ENCODE measurements at places on chromosomes 4 and X. TPM values are rescaled to one million over a fixed set of nuclear protein-coding genes. Genes with fewer than 3 reads are reported as not detected.

DNA sequence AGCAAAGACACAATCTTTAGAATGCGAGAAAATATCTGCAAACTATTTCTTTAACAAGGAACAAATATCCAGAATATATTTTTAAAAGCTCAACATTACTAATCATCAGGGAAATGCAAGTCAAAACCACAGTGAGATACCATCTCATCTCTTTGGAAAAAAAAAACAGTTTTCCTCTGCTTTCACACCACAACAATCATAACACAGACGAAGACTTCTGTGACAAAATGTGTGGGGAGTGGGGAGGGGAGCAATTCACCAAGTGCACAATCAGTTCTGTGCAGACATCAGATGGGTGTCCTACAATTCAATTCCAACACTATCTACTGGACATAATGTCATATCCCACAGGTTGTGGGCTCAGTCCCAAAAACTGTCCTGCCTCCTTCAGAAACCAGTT, 293.2 kb upstream of the SLC7A11 start:
- no peak for DNase-seq

DNA sequence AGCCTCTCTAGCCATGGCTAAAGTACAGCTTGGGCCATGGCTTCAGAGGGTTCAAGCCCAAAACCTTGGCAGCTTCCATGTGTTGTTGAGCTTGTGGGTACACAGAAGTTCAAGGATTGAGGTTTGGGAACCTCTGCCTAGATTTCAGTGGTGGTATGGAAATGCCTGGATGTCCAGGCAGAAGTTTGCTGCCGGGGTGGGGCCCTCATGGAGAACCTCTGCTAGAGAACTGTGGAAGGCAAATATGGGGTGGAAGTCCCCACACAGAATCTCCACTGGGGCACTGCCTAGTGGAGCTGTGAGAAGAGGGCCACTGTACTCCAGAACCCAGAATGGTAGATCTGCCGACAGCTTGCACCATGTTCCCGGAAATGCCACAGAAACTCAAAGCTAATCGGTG, 59.5 kb downstream of the NEXMIF start:
- DNase-seq, result no peak

DNA sequence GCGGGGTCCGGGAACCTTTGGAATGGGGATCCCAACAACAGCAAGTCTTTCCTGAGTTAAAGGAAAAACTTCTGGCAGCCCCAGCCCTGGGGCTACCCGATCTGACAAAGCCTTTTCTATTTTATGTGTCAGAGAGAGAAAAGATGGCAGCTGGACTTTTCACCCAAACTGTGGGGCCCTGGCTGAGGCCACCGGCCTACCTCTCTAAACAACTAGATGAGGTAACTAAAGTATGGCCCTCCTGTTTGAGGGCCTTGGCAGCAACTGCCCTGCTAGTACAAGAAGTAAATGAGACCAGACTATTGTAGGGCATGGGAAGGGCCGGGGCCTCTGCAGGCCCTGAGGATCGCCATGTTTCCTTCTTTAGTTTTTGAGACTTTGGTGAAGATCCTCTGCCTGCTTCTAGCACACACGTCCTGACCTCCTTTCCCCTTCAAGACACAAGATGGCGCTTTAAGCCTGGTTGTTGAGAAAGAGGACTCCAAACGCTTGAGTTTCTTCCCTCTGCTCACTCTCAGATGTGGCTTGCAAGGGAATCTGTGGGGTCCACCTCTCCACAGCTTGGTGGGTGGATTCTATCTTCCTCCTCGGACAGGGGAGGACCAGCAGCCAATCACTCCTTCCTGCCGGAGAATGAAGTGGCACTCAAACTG, 18.5 kb upstream of the DRD5 start:
- DNase-seq, result no peak

DNA sequence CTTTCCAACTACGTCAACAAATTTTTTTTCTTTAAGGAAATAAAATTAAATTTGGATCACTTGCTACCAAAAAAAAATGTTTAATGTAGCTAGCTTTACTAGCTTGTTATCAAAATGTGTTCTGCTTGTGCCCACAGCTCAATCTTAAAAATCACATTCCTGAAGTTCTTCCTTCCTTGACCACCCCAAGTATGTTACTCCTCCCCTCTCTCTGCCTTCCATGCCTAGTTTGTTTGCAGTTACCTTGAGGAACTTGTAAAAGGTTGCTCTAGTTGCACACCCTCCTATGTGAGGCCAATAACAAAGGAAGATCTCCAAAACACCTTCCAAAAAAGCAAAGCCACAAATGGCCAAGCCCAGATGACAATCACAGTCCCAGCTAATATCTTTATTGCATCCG, 19.6 kb upstream of the TMEM184C start:
- DNase-seq, result no peak

GRCh38 chrX:69289793-69290123, 124.5 kb upstream of the PJA1 start:
- DNase-seq, result no peak

DNA sequence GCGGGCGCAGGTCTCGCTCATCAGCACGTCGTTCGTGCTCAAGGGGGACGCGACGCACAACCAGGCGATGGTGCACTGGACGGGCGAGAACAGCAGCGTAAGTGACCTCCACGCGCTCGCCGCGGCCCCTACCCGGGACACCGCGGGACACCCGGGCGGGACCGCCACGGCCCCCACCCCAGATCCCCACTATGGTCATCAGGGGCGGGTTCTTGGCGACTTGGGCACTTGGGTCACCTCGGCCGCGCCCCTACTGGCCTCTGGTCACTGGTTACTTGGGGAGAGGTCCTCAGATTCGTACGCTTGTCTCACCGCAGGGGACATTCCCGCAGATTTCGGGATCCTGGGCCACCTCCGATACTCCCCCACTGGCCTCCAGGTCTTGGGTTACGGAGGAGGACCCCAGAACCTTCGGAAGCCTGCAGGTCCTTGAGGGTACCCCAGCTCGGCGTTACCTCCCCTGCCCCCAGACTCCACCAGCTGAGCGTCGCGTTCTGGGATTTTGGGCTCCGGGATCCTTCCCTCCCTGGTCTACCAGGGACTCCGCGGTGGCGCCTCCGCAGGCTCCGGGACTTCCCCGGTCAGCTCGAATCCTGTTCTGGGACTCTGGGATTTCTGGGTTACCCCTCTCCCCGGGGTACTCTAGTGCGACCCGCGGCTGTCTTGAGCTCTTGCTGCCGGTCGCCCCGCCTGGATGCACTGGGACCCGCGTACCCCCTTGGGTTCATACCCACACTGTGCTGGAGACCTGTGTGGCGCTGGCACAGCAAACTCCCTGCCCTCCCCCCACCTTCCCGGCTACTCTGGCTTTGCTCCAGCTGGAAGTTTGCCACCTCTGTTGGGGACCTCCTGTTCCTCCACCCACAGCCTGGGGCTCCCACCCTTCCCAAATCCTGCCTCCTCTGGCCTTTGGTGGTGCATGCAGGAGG, 956 bp downstream of the SORCS2 start:
- DNase-seq, result peak; percentile 81

- no peak for DNase-seq
Measured at GRCh38 chr4:140829825-140830224, 73.6 kb upstream of the TBC1D9 start.

DNA sequence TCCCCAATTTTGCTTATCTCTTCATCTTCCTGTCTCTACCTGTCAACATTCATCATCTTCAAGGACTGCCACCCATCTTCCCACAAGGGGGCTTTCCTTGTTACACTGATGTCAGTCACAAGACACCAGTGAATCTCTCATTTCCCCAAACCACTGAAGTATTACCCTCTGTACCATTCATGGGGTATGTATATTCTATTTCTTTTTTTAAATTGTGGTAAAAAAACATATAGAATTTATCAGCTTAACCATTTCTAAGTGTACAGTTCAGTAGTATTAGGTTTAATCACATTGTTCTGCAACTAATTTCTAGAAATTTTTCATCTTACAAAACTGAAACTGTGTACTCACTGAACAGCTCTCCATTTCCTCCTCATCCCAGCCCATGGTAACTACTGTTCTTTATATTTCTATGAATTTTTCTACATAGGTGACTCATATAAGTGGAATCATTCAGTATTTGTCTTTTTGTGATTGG, 98.6 kb downstream of the LARP7 start:
- DNase-seq, result no peak

- DNase-seq, result no peak
Measured at GRCh38 chrX:115192244-115192700, 3.1 kb downstream of the RBMXL3 start.

DNA sequence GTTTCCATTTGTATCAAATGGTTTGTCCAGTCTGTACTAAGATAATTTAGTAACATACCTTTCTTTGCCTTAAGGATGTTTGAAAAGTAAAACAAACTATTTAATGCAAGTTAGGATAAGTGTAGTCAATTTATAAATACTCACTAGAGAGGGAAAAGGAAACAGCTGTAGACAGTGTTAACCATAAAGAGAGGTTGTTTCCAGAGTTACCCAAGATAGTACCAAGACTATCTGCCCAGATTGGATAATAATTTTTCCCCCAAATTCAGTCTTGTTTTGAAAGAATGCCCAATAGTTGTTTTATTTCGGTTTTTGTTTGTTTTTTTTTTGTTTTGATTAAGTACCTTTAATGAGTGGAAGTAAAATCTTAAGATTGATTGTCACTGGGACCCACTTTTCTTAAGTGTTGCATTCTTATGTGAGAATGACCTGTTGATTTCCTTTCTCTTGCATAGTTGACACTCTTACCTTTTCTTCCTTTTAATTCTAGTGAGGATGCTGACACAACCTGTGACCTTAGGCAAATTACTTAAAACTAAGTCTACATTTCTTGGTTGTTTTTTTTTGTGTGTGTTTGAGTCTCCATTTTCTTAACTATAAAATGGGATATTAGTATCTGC, 12.8 kb downstream of the AFF1 start:
- DNase-seq, result no peak

GRCh38 chr4:15901007-15901406, 37.5 kb downstream of the FGFBP1 start:
- DNase-seq, result no peak

- DNase-seq, result no peak
Measured at GRCh38 chrX:134688839-134689238, 30.6 kb upstream of the PLAC1 start.

GRCh38 chr4:98314791-98315565, 53.8 kb downstream of the RAP1GDS1 start:
- no peak for DNase-seq

DNA sequence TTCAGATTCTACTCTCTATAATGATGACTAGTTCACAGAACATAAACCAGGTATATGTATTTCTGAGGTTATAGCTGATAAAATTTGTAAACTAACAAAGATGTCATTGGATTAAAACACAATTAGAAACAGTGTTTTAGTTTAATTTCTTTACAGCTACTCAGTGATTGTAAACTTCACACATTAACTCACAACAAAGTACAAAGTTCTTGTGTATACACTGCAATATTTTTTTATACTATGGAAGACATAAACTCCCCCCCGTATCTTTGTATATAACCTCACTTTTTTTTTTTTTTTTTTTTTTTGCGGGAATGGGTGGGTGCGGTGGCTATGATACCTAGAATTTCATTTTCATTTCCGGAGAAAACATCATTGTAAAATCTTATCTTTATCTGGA, 1043.2 kb downstream of the PCDH18 start:
- DNase-seq, result no peak

- no peak for DNase-seq
Measured at GRCh38 chrX:136211766-136212556, 39.2 kb downstream of the MAP7D3 start.

GRCh38 chr4:152572417-152573086, 36.7 kb upstream of the FBXW7 start:
- no peak for DNase-seq

DNA sequence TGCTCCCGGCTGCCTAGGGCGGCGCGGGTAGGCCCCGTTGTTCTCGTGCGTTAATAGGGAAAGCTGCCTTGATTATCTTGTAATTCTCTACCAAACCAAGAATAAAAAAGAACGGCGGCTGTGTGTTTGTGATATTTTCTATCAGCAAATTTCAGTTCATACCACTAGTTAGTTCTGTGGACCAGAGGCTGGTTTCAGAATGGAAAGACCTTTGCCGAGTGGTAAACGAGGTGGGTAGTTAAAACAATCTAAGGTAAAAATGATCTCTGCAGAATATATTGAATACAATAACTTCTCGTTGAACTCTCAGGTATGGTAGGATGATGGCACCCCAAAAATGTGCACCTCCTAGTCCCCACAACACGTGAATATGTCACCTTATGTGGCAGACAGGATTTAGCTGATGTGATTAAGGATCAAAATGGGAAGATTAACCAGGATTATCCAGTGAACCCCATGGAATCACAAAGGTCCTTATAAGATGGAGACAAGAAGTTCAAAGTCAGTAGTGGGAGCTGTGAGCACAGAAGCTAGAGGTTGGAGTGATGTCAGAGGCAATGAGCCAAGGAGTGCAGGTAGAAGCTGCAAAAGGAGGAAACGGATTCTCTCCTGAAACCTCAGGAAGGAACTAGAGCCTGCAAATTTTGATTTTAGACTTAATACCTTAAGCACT, 574 bp upstream of the CFAP97 start:
- no peak for DNase-seq

GRCh38 chr4:187739771-187740170, 255.8 kb upstream of the ZFP42 start:
- DNase-seq, result no peak

GRCh38 chr4:63901304-63901703, 507.9 kb downstream of the TECRL start:
- no peak for DNase-seq

GRCh38 chr4:54588404-54588803, 69.4 kb upstream of the KIT start:
- no peak for DNase-seq

- no peak for DNase-seq
Measured at GRCh38 chrX:111880735-111881134, 4.8 kb downstream of the TRPC5OS start.

DNA sequence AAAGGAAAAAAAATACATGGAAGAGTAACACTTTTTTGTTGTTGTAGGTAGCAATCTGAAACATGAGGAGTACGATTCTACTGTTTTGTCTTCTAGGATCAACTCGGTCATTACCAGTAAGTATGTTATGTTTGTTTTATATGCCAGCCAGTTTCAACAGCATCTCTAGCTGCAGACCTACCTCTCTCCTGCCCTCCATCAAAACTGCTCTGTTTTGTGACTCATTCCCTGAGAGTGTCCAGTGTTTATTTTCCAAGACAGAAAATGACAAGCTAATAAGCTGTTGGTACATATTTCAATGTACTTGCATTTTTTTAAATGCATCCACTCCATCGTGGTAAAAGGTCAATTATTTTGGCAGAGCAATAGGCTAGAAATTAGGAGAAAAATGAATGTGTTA, 347 bp downstream of the AMTN start:
- no peak for DNase-seq

GRCh38 chr4:113404841-113405240, 355.4 kb downstream of the ANK2 start:
- no peak for DNase-seq

GRCh38 chr4:69321153-69321729, 41.0 kb downstream of the UGT2B28 start:
- DNase-seq, result peak; percentile 75

DGKK gene
- not detected for total RNA-seq

EFHC2 gene
- 1.9 TPM for total RNA-seq

ARHGAP6 gene
- 1.0 TPM for total RNA-seq

PDZD4 gene
- 0.93 TPM for total RNA-seq

PABPC1L2B gene
- not detected for total RNA-seq

ADAMTS3 gene
- total RNA-seq, result 0.32 TPM

PPEF1 gene
- total RNA-seq, result not detected

PCDH11X gene
- total RNA-seq, result not detected

CLDN34 gene
- total RNA-seq, result 0.19 TPM

NXF2 gene
- not detected for total RNA-seq

Measured in pancreas (tissue), 10 donors.